Hematopoietic multipotent progenitor cell treated with erythropoietin and hydrocortisone succinate and interleukin-3 and kit ligand, for 15 days (in vitro differentiated cells): ENCODE measurements at places on chromosomes 3 and 15.

DNA sequence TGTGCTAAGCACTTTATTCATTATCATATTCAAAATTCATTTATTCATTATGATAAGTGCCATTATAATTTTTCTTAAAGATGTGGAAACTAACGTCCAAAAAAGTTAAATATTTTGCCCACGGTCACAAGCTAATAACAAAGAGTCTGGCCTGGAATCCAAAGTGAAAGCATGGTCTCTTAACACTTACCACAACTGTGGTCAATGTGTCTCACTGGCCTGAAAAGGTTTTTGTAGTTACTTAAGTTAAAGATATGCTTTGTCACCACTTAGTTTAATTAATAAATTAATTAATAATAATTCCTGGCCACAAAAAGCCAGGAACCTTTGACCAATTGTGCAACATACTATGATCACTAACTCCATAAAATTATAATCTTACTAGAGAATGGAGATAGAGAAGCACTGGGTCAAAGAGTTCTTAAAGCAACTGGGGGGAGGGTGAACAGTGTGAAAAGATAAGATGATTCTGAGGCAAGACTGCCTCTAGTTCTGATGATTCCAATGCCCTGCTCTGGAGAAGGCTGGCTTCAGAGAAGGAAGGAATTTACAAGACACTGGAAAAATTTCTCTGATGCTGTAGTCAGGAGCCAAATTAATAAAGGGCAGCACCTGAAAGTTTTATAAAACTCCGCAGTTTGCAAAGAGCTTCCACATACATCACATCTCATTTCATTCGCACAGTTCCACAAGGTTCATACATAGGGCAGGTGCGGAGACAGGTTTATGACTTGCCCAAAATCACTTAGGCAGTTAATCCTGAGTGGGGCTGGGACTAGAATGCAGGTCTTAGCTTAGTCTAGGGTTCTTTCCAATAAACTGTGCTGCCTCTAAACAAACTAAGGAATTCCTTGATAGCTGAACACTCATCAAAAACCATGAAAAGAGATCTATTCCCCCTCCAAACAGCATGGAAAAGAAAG lies 32.5 kb downstream of the NPTN start:
- no peak for DNase-seq

DNA sequence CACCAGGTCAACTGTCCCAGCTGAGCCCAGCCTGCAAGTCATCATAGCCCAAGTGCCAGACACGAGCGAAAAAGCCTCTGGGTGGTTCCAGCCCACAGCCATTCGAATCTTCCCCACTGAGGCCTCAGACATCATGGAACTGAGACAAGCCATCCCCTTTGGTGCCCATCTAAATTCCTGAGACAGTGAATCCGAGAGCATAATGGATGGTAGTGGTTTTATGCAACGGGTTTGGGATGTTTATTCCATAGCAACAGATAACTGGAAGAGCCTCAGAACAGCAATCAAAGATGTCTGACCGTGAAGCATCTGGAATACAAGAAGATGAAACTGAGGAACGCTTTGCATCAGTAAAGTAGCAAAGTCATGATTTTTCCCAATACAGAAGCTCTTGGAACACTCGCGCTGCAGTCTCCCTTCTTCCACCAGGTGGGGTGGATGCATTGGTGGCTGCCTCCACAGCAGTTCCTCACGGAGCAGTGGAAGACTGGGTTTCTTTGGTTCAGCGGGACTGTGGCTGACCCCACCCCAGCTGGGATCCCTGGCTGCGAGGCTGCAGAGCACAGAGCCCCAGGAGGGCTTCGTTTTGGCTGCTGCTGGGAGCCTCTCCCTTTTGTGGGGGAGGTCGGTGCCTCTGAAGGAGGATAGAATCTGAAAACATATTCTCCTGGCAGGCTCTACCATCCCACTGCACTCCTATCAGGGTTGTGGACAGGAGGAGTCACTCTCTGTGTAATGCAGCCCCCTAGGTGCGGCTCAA lies 26.4 kb upstream of the PDE8A start:
- no peak for DNase-seq

GRCh38 chr15:48233246-48233645 lies 27.1 kb downstream of the SLC12A1 start:
- no peak for DNase-seq

DNA sequence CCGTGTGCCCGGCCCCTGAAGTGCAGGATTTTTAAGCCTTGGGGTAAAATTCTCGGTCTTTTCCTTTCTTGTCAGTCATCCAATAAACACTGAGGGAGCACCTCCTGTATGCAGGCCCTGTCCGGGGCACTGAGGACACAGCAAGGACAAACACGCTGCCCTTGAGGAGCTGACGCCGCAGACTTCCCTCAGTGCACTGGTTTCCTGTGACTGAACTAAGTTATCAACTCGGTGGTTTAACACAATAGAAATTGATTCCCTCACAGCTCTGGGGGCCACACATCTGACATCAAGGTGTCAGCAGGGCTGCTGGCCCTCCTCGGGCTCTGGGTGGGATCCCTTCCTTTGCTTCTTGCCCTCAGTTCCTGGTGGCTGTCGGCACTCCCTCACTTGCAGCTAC lies 65.1 kb downstream of the ZNF445 start:
- no peak for DNase-seq

DNA sequence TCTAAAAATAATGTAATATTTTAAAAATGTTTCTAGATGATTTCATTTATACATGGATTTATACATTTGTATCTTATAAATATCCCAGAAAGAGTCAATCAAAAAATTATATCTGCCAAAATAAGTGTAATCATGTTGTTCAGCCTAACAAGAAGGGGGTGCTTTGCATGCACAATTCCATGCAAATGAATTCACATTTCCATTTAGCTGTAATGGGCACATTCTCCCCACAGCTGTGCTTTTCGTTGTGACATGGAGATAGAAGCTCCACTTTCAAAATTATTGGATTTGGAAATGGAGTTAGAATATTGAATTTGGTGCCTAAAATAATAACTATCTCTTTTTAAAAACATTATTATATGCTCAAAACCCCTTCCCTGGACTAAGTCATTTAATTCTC lies 270.6 kb downstream of the PTPRG start:
- no peak for DNase-seq

DNA sequence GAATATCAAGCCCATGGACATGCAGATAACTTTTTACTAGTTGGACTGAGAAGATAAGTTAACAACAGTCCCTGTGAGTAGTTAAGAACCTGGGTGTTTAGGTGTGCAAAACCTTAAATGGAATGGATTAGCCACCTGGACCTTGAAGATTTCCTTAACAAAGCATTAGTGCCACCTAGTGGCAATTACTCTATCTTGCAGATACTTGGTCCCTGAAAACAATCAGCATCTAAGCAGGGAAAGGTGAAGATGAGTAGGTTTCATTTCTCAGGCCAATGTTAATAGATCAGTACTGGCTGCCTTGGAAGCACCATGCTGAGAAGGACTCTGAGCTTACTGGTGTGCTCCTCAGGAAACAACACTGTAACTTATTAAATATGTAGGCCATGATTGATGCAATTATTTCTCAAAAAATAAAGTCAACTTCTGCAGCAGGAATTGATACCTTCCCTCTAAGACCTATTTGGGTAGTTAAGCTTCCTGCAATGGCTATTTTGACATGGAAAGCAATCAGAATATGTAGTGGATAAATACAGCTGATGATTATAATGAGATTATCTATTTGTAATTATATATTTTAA lies 329.4 kb downstream of the TBC1D5 start:
- peak; percentile 73 for DNase-seq

DNA sequence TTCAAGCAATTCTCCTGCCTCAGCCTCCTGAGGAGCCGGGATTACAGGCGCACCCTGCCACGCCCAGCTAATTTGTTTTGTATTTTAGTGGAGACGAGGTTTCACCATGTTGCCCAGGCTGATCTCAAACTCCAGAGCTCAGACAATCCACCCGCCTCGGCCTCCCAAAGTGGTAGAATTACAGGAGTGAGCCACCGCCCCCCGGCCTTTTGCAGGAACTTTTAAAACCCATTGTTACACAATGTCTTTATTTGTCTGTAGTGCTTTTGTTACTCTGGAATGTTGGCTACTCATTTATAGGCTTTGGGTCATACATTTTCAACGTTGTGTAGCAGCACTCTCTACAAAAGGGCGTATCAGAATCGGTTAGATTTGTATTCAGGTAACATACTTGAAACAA lies 499.1 kb downstream of the ROBO2 start:
- no peak for DNase-seq

DNA sequence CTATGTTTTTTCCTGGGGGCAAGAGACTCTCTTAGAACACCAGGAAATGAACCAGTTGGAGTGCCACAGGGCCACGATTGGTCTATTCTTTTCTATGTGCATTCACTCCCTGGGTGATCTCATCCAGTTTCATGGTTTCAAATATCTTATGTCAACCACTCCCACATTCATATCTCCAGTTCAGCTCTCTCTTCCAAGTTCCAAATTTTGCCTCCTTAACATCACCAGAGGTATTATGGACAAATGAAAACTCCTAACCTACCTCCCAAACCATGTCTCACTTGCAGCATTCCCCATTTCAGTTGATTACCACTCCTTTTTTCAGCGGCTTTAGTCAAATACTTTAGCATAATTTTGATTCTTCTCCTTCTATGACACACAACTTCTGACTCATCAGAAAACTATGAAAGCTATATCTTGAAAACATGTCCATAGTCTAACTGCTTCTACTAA lies 203.1 kb upstream of the SEMA6D start:
- DNase-seq = no peak

GRCh38 chr3:172640751-172641150 lies 70.1 kb downstream of the NCEH1 start:
- DNase-seq = no peak

DNA sequence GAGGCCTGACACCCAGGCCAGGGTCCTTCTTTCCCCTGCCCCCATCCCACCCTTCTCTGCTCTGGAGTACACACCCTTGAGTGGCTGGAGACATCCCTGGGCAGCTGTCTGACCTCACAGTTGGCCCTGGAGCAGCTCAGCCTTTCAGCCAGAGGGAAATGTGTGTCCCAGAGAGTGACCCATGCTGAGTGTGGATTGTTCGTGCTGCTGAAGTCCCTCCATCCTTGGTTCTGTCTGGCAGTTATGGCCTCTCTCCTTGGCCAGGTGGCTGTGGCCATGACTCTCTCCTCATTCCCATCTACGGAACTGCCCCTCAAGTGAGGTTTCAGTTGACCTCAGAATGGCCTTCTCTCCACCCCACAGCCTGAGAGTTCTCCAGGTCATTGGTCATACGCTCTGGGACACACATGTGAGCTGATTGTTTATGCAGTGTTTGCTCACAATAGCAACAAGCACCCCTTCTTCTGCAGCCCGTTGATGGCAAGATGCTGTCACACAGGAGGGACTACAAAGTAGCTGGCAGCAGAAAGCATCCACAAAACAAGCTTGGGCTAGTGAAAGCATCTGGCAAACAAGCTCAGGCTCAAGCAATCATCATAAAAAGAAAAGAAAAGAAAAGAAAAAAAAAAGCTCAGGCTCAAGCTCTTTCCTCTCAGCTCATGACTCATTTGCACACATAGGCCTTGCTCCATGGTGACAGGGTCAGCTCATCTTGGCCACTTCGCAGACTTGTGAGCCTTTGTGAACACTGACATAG lies 55.3 kb upstream of the ITGA11 start:
- DNase-seq = no peak

DNA sequence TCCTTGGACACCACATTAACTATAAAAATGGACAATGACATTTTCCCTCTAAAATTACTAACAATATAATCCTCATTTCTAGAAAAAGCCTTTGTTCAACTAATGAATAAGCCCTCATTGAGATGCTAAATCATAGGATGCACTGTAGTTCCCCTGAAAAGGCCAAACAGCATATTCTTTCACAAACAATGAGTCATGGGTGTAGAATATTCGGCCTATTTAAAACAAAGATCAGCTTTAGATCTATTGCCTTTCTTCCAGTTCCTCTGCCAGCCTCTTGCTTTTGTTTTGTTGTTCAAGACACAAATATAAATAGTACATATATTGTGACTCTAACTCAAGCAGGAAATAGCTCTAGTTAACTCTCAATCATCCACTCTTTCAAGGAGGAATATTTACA lies 82.5 kb downstream of the ADAM10 start:
- DNase-seq = no peak

GRCh38 chr3:43957553-43957952 lies 266.8 kb downstream of the ABHD5 start:
- DNase-seq = no peak

DNA sequence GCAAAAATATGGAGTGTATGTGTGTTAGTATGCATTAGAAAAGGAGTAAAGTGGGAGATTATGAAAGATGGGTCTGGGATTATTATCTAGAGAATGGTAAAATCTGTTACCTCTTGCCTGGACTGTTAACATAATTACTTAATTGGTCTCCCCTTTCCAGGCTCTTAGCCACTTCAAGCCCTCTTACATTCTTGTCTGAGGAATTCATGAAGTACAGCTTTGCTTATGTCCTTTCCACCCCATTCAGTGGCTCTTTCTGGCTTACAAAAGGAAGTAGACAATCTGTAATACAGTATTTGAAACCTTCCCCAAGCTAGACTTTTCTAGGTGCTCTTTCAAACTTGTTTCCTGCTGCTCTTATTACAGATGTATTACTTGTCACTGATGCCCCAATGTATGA lies 129.8 kb downstream of the MBNL1 start:
- no peak for DNase-seq

GRCh38 chr3:18119866-18120265 lies 305.3 kb downstream of the SATB1 start:
- no peak for DNase-seq

DNA sequence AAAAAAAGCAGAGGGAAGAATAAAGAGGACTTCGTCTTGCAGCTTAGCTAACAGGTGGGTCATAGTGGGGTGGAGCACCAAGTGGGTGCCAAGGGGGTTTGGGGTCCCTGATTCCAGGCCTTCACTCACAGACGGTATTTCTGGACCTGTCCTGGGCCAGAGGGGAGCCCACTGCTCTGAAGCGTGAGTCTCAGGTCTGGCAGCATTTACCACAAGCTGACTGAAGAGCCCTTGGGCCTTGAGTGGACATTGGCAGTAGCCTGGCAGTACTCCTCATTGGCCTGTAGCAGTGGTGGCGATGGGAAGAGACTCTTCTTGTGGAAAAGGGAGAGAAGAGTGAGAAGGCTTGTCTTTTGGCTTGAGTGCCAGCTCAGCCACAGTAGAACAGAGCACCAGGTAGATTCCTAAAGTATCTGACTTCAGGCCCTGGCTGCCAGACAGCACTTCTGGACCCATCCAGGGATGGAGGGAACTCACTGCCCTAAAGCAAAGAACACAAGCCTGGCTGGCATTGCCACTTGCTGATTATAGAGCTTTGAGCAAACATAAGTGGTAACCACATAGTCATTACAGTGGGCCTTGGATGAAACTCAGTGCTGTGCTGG lies 72.9 kb downstream of the GLDN start:
- no peak for DNase-seq

- DNase-seq = no peak
These were observed 20.8 kb upstream of the ALAS1 start for GRCh38 chr3:52176951-52177700.

- no peak for DNase-seq
These were observed 3.8 kb downstream of the VEPH1 start for GRCh38 chr3:157499342-157499963.

- no peak for DNase-seq
These were observed 444.7 kb upstream of the RBMS3 start for GRCh38 chr3:28836199-28836598.

- no peak for DNase-seq
These were observed 43.4 kb upstream of the IGF1R start for GRCh38 chr15:98604983-98605382.
